ENCODE measurements at places on chromosomes 7 and 10.

DNA sequence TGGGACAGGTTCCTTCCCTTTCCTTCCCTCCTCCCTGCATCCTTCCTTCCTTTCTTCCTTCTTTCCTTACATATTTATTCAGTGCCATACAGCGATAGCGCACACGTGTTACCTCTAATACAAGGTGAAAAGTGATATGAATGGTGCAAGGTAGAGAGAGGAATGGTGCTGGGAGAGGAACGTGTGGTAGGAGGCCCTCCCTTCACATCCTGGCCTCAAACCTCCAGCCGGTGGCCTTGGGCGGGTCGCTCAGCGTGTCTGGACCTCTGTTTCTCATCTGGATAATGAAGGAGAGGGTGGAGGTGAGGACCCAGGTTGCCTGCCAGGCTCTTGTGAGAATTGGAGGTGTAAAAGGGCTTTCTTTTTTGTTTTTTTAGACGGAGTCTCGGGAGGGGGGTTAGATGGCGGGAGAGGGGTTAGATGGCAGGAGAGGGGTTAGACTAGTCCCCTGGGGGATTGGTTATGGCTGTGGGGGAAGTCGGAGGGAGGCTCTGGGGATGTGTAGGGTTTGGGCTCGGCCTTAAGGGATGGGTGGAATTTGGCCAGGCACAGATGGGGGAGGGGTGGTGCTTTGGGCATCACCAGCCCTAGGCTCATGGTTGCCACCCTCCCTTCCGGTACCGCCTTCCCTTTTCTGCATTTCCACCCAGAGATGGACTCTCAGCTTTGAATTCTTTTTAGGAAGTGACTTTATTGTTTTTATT lies 14.9 kb downstream of the CHST3 start:
- DNase-seq, result no peak

- no peak for DNase-seq
Observed at GRCh38 chr10:64733980-64734379, 1212.8 kb downstream of the REEP3 start.

DNA sequence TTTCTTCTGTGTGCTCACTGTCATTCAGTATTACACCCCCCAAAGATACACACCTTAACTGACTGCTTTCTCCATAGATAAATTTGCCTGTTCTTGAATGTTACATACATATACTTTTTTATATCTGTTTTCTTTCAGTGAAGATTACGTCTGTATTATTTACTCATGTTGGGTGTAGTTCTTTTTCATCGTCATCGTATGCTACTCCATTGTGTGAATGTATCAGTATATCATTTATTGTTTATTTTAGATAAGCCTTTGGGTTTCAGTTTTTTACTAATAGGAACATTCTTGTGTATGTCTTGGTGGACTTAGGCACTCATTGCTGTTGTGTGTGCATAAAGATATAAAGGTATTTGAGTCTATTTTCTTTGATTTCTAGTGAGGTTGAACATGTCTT lies 64.4 kb downstream of the SEPTIN7 start:
- DNase-seq, result no peak

GRCh38 chr7:115417662-115418061 lies 495.8 kb downstream of the MDFIC start:
- no peak for DNase-seq

DNA sequence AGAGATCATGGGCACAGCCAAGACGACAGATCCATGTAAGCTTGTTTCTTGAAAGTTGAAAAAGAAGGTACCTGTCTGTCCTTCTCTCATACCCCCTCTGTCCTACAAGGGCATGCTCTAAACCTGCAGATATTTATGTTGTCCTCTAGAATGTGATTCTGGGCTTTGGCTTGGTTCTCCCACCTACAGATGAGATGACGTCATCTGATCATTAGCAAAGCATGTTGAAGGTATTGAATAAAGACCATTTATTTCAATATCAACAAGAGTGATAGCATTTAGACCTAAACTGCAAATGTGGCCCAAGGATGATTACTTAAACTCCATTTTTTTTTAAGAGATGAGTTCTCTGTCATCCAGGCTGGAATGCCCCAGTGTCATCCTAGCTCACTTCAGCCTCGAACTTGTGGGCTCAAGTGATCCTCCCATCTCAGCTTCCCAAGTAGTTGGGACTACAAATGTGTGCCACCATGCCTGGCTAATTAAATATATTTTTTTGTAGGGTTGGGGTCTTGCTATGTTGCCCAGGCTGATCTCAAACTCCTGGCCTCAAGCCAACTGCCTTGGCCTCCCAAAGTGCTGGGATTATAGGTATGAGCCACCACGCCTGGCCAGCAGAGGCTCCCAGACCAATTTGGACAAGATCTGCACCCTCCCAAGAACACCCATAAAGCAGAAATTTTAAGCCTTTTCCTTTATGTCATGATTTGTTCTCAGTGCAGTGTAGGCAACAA lies 184.2 kb downstream of the PRPF18 start:
- no peak for DNase-seq

- no peak for DNase-seq
Observed at GRCh38 chr10:114600057-114600456, 58.0 kb downstream of the ABLIM1 start.

GRCh38 chr7:30843741-30844482 lies 67.7 kb upstream of the AQP1 start:
- no peak for DNase-seq

DNA sequence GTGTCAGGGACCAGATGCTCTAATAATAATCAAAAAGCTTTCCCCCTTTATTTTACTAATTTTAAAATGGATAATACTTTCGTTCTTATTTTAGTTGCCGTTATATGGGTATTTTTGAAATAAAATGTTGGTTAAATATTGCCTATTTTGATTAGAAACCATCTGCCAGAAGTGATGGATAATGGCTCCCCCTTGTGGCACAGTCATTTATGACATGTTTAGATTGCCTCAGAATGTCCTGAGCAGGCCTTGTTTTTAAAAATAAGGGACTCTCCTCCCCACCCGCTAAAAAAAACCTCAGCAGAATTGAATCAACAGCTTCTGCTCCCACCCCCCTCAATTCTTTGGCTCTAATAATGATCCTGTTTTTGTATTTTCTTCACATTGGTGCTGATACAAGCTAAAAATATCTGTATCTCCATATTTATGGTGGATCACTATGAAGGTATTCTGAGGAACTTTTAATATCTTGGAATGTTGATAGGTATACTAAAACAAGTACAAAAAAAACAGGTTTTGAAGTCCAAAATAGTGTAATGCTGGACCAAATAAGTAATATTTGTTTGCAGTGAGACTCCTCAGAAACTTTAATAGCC lies 38.8 kb downstream of the TMEM60 start:
- DNase-seq, result no peak

DNA sequence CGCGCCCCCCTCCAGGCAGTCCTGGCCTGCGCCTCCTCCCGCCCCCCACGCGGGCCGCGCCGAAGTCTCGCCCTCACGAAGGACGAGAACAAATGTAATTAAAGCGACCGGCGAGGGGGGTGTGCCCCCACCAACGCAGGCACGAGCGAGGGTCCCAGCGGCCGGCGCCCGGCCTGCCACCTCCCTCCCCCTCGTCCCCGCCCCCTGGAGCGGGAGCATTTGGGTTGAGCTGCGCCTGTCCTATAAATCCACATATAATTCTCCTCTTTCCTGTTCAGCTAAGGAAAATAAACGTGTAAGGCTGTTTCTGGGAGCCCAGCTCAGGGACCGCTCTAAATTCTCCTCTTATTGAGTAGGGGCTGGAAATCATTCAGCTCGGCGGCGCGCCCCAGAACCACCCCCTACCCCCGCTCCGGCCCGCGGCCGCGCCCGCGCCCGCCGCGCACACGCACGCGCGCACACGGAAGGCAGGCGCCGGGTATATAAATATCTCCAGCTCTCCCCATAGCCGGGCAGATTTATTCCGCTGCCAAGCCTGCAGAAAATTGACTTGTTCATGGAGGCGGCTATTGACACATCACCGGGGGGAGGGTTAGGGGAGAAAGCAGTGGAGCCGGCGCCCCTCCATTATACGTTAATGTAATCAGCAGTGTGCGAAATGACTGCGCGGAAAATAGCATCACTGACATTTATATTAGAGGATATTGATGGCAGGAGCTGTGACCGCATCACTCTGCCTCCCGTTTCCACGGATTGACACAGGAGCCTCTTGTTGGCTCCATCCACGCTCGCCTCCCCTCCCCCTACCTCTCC lies 61.6 kb upstream of the BTRC start:
- no peak for DNase-seq

DNA sequence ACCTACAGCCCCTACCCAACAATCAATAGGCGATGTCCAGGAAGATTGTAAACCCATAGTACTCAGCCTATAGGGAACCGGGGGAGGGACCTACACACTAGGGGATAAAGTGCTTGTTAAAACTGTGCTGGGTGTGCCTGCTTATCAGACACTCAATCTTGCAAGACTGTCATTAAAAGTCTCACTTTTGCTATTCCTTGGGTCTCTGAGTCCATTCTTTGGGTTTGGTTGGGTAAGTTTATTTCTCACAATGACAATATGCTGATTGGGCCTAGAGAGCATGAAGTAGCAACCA lies 45.6 kb downstream of the PTPRE start:
- DNase-seq, result no peak

DNA sequence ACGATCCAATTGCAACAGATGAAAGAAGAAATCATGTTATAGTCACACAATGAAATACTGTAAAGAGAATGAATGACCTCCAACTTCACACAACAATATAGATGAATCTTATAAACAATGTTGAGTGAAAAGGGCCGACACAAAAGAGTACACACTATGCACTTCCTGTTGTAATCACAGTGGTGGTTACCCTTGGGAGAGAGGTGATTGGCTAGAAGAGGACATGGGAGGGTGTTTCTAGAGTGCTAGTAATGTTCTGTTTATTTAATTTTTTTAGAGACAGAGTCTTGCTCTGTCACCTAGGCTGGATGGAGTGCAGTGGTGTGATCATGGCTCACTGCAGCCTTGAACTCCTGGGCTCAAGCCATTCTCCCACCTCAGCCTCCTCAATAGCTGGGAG lies 82.5 kb downstream of the NDUFB2 start:
- no peak for DNase-seq

DNA sequence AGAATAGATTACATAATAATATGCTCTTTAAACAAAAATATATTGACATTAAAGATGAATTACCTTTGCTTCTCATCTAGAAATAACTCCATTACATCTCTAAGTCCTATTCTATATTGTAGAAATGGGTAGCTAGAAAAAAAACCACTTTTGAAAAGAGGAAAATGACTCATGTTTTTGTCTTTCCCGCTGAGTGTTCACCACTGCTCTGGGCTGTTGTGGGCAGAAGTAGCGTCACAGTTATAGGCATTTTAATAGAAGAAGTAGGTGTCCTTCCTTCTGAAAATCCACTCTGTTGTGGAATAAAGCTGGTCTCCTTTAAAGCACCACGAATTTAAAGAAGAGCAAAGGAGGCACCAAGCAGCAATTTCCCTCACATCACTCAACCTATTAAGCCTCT lies 117.6 kb upstream of the NFE2L3 start:
- DNase-seq, result no peak

DNA sequence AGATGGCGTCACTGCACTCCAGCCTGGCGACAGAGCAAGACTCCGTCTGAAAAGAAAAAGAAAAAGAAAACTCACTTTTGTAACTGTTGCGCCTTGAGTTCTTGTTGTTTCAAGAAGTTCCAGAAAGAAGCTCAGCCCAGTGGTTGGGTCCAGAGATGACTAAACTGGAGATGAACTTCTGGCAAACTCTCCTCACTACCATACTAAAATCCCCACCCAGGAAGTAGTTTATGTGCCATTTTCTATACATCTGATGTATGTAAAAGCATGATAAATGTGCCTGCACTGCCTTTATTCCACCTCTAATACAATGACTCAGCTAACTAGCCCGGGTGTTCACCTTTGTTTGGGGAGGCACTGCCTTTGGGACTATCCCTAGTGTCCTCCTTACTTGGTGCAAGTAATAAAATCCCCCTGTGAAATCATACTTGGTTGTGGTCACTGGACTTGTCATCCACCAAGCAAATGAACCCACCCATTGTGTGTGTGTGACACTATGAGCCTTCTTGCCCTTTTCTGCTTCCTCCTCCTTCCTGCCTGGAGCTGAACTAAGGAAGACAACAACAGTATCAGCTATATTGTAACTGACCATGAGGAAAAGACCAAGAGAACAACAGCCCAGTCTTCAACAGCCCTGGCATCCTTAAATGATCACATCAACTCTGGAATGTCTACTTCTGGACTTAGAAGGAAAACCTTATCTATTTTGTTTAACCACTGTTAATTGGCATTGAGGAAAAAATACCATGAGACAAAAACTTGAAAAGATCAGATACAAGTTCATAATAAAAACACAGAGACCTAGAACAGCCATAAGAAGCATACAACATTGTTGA lies 33.6 kb downstream of the JMJD1C start:
- no peak for DNase-seq

GRCh38 chr7:25369786-25370185 lies 141.5 kb upstream of the NPVF start:
- DNase-seq, result no peak

- no peak for DNase-seq
Observed at GRCh38 chr7:132485136-132485535, 91.1 kb downstream of the PLXNA4 start.

- no peak for DNase-seq
Observed at GRCh38 chr10:129844216-129844766, 119.8 kb downstream of the EBF3 start.

DNA sequence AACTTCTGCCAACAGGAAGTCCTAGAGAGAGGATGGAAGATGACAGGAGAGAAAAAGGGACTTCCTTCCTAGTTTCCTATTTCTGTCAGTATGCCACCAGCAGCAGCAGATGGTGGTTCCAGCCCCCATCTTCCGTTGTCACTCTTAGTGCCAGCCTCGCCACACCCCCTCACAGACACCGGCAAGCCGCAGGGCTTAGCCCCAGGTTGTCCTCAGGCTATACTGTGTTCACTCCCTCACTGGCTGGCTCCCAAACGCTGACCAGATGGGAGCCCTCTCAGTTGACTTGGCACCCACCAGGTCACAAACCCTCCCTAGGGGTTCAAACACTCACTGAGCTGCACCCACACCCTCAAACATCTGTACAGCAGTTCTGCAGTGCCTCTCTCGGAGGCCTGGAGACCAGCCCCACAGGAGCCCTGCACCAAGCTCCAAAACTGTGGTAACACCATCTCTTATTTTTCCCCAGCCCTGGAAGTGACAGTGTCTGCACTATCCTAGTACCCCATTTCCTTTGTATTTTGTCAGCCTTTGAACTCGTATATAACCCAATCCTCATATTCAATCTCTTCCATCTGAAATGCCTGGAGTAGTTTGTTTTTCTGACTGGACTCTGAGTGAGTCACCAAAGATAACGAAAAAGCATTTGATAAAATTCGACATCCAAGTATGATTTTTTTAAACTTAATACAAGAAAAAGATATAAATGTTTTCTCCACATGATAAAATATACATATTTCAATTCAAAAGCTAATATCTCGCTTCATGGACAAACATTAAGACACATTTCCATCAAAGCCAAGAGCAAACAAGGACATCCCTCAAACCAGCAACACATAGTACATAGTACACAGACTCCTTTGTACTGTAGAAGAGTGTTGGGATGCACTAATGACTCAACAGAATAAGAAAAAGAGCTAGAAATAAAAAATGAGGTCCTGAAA lies 34.5 kb downstream of the SMURF1 start:
- no peak for DNase-seq

GRCh38 chr7:52648872-52649271 lies 386.6 kb upstream of the POM121L12 start:
- no peak for DNase-seq

Measured in GM18507 (cell line).